Trophoblast cell (in vitro differentiated cells and primary cell): ENCODE measurements at places on chromosomes 2 and 18.

GRCh38 chr2:119659601-119660342 lies 19.2 kb upstream of the TMEM177 start:
- DNase-seq = no peak

DNA sequence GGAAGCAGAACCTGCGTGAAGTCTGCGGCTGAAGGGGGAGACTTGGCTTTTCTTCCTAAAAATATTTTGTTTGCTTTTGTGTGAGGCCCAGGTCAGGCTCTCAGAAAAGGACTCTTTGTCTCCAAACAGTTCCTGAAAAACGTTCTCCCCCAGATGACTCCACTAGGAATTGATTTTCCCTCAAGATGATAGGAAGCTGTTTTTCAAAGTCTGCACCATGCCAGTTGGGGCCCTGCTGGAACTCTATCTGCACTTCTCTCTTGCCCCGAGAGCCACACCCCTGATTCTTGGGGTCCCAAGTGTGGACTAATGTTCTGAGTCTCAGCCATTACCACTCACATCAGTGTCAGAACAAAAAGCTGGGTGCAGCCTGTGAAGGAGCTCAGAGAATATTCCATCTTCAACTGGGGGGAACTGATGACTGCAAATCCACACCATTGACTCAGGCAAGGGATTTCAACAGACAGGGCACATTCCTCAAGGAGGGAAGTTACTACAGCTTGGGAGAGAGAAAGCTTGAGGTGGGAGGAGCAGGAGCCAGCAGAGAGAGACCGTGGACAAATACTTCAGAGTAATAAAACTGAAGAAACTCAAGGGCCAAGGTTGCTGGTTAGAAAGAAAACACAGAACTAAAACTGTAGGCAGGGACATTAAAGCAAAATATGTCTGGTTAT lies 768.3 kb downstream of the RNF144A start:
- DNase-seq = no peak

GRCh38 chr2:74917702-74918619 lies 40.5 kb upstream of the POLE4 start:
- peak; percentile 84 for DNase-seq

- DNase-seq = peak; percentile 21
These were observed 98.0 kb upstream of the SLC14A2 start for GRCh38 chr18:45517181-45517741.

- DNase-seq = peak; percentile 86
These were observed 43.0 kb upstream of the RAB6C start for GRCh38 chr2:129936334-129936934.

GRCh38 chr2:9637330-9637729 lies 6.5 kb upstream of the YWHAQ start:
- peak; percentile 23 for DNase-seq

DNA sequence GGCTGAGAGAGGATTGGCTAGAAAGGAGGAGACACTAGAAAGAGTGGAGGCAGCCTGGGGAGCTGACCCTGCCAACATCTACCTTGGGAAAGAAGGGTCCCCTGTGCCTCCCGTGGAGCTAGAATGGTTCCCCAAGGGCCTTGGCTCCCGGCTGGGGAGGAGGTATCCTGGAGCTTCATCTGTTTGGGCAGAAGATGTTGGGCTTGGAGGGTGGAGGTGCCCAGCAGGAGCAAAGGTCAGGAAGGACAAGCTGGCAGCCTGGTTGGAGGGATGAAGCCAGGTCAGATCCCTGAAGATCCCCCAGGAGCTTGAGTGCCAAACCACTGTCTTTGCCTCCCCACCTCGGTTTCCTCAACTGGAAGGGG lies 2.9 kb downstream of the ATP6V1B1 start:
- no peak for DNase-seq

- no peak for DNase-seq
These were observed 1.0 kb downstream of the FAM136A start for GRCh38 chr2:70300771-70301343.

- no peak for DNase-seq
These were observed 1.4 kb downstream of the TRIB2 start for GRCh38 chr2:12718015-12718671.

GRCh38 chr2:125710561-125710960 lies 945.4 kb upstream of the GYPC start:
- DNase-seq = peak; percentile 9
